ENCODE measurements at places on chromosomes 5 and 9.

GRCh38 chr9:108640230-108640629, 215.6 kb downstream of the ACTL7B start:
- DNase-seq, result no peak

GRCh38 chr5:90866333-90866732, 307.7 kb downstream of the ADGRV1 start:
- DNase-seq, result no peak

DNA sequence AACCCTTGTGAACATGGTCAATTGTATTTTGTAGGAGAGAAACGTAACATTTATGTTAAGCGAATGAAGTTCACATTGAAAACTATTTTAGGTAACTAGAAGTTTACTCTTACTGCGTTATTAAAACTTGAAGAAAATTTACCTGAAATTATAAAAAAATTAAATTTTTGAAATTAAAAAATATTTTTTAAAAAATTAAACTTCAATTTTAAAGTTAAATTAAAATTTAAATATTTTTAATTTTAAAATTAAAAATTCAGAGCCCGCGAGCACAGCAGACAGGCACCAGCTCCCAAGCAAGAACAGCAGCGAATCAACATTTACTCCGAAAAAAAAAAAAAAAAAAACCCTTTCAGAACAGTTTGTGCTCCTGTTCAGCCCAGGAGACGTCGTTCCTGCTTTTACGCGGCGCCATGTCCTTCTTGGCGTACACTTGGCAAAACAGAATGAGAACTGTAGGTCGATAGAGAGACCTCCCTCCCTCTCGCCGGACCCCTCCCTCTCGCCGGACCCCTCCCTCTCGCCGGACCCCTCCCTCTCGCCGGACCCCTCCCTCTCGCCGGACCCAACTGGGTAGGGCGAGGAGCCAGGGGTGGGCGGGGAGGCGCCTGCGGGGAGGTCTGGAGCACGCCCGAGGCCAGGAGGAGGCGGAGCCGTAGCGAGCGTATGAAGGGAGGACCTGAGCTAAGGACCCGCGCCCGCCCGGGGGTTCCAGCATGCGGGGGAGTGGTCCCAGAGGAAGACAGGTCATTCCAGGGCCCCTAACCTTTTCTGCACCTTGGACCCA, 235.8 kb downstream of the ROR2 start:
- no peak for DNase-seq

DNA sequence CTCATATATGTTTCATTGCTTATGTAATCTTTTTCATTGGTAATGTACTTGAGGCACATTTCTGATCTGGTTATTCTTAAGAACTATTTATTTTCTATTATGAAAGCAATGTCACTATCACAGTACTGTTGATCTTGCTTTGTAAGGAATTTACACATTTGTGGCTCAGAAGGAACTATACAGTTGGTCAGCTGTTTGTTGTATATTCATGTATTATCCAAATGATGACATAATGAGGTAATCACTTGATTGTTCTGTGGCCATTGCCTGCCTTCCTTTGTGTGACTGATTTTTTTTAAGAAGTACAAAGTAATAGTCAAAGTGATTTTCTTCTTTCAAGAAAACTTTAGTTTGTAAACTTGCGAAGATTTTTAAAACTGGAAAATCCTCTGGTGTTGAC, 399.9 kb downstream of the TMEM161B start:
- DNase-seq, result no peak

- peak; percentile 5 for DNase-seq
These were observed 113.1 kb upstream of the ACOT12 start for GRCh38 chr5:81506900-81507588.

GRCh38 chr5:14744296-14745187, 80.0 kb downstream of the OTULIN start:
- no peak for DNase-seq

DNA sequence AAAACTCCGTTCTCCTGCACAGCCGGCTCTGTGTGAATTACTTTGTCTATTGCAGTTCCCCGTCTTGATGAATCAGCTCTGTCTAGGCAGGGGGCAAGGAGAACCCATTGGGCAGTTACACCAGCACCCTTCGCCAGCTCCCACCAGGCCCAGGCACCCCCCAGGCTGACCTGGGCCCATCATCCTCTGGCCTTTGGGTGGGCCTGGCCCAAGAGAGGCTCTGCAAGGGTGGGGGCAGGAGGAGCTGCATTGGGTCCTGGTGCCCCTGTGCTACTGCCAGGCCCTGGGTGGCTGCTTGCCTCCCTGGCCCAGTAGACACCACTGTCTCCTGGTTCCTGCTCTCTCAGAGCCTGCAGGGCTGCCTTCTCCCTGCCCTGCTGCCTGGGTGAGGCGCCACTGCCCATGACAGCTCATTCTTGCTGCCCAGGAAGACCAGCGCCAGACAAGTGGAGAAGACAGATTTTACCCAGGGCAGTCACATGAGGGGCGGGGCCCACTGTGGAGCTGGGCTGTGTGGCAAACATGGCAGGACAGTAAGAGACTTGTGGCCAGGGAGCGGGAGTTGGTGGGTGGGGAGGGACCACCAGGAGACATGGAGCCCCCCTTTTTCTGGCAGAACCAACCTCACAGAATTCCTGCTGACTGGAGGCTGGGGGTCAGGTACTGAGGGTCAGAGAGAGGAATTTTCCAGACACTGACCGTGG, 67.2 kb downstream of the MRPL36 start:
- no peak for DNase-seq
